ENCODE measurements at places on chromosomes 3 and 15. TPM values are rescaled to one million over a fixed set of nuclear protein-coding genes. Genes with fewer than 3 reads are reported as not detected.

SATB1 gene
- total RNA-seq, result 15.2 TPM

ALDH1L1 gene
- total RNA-seq, result not detected

GRAMD1C gene
- total RNA-seq, result 6.8 TPM

POPDC2 gene
- total RNA-seq, result 0.26 TPM

TOP2B gene
- total RNA-seq, result 82.0 TPM

SLC28A2 gene
- not detected for total RNA-seq

CYP8B1 gene
- not detected for total RNA-seq

ERICH6 gene
- total RNA-seq, result 0.17 TPM

ADAMTS17 gene
- total RNA-seq, result not detected

PSTPIP1 gene
- not detected for total RNA-seq

SERINC4 gene
- not detected for total RNA-seq

ZNF197 gene
- 19.4 TPM for total RNA-seq

LIPH gene
- under 0.01 TPM for total RNA-seq

ATP13A5 gene
- not detected for total RNA-seq

NPTN gene
- total RNA-seq, result 107 TPM

PRKCI gene
- 167 TPM for total RNA-seq

KIF9 gene
- total RNA-seq, result 4.2 TPM

Measured in bronchial smooth muscle cell (primary cell).